A549 treated with GW870086 at 1 μM for 4 hours (cell line): ENCODE measurements at places on chromosomes 16 and 17. TPM values are rescaled to one million over a fixed set of nuclear protein-coding genes. Genes with fewer than 3 reads are reported as not detected.

Gene B4GALNT2
- 0.35 to 0.55 TPM (median 0.38 TPM) in 5 replicates for total RNA-seq

Gene DCTPP1
- total RNA-seq = 101 to 138 TPM (median 133 TPM) in 5 replicates

Gene CCL4
- total RNA-seq = 0.15 TPM in 1 of 5 replicates, not detected in the others

Gene SLC6A2
- total RNA-seq = 0.03 to 0.07 TPM in 2 of 5 replicates, not detected in the others

Gene SCN4A
- 0.03 to 0.07 TPM (median 0.03 TPM) in 5 replicates for total RNA-seq

Gene DUSP14
- 41.9 to 54.5 TPM (median 51.5 TPM) in 5 replicates for total RNA-seq

Gene KSR1
- total RNA-seq = 12.2 to 17.7 TPM (median 16.3 TPM) in 5 replicates

Gene MPV17L
- total RNA-seq = 4.6 to 6.0 TPM (median 4.9 TPM) in 5 replicates

Gene MYO15A
- 0.28 to 1.1 TPM (median 0.71 TPM) in 5 replicates for total RNA-seq

Gene GRAPL
- total RNA-seq = 0.15 to 0.31 TPM in 2 of 5 replicates, not detected in the others

Gene CNTD1
- total RNA-seq = 0.05 to 0.08 TPM (median 0.06 TPM) in 3 of 5 replicates, not detected in the others

Gene CCDC57
- total RNA-seq = 21.3 to 30.1 TPM (median 28.8 TPM) in 5 replicates

Gene ARHGAP23
- 59.2 to 77.3 TPM (median 70.2 TPM) in 5 replicates for total RNA-seq

Gene METTL2A
- total RNA-seq = 25.5 to 32.4 TPM (median 30.4 TPM) in 5 replicates

Gene PRSS53
- total RNA-seq = 1.00 to 2.0 TPM (median 1.1 TPM) in 5 replicates

Gene ADPRM
- total RNA-seq = 7.1 to 9.5 TPM (median 9.2 TPM) in 5 replicates

Gene ZNF624
- total RNA-seq = 0.81 to 2.3 TPM (median 1.9 TPM) in 5 replicates

Gene KRTAP9-2
- not detected in 5 replicates for total RNA-seq

Gene MPP3
- 14.4 to 16.9 TPM (median 15.8 TPM) in 5 replicates for total RNA-seq

Gene SSTR5
- 0.47 to 1.6 TPM (median 0.69 TPM) in 5 replicates for total RNA-seq

Gene TLCD2
- total RNA-seq = 0.97 to 1.9 TPM (median 1.6 TPM) in 5 replicates

Gene TLCD3B
- total RNA-seq = 0.10 to 0.31 TPM (median 0.23 TPM) in 5 replicates

Gene HSF5
- total RNA-seq = not detected in 5 replicates

Gene TBC1D3G
- not detected in 5 replicates for total RNA-seq

Gene TAC4
- not detected in 5 replicates for total RNA-seq

Gene RSPRY1
- 34.6 to 42.8 TPM (median 40.6 TPM) in 5 replicates for total RNA-seq

Gene TM4SF5
- total RNA-seq = 0.40 to 1.3 TPM (median 0.70 TPM) in 5 replicates

Gene THUMPD1
- 20.3 to 28.0 TPM (median 23.2 TPM) in 5 replicates for total RNA-seq

Gene KIF1C
- 96.7 to 125 TPM (median 115 TPM) in 5 replicates for total RNA-seq

Gene NEK8
- total RNA-seq = 3.3 to 4.7 TPM (median 4.5 TPM) in 5 replicates

Gene MT1M
- total RNA-seq = not detected in 5 replicates

Gene CACNG3
- total RNA-seq = not detected in 5 replicates

Gene SULT1A2
- 0.15 to 0.18 TPM (median 0.16 TPM) in 3 of 5 replicates, not detected in the others for total RNA-seq

Gene HOXB6
- 3.5 to 6.3 TPM (median 5.4 TPM) in 5 replicates for total RNA-seq

Gene NAT9
- 46.7 to 62.2 TPM (median 56.4 TPM) in 5 replicates for total RNA-seq

Gene KAT8
- 41.4 to 47.3 TPM (median 43.6 TPM) in 5 replicates for total RNA-seq

Gene HSPB9
- 0.08 TPM in 1 of 5 replicates, not detected in the others for total RNA-seq
